NCI-H1694 treated with DMSO at 0.1 percent for 48 hours (cell line): ENCODE measurements at places on chromosomes 1 and 21.
A peak's percentile ranks its signal among the peaks of the same experiment; 100 is the strongest.

DNA sequence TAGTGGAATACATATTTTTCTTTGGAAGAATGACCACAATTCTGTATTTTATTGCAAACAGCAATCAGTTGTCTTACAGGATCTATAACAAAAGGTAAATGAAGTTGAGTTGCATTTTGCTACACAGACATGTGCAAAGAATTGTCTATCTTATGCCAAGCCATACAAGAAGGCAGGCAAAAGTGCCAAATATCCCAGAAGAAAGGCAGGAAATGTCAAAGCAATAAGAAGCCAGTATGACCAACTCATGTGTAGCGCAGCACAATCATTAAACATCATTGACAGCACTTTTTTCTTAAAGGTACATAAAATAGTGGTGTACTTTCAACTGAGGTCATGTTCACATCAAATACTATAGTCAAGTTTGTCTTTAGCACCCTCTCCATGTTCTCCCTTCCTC lies 42.7 kb downstream of the NIBAN1 start:
- no peak for DNase-seq

DNA sequence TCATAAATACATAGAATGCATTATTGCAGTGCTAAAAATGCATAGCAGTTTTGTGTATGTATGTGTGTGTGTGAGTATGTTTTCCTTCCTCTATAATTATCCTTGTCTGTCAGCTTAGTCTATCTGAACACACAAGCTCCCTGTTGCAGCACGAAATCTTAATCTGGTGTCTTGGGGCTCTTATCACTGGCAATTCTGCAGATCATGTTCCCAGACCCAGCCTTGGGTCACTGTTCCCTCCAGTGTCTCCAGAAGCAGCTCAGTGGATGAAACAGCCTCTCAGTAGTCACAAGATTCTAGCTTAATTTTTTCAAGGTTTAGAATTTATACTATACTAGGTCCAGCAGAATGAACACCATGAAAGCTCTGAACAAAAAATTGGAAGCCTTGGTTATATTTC lies 777.9 kb downstream of the MRPL39 start:
- no peak for DNase-seq

GRCh38 chr1:116737020-116737854 lies 17.0 kb upstream of the CD2 start:
- DNase-seq = peak; percentile 67

DNA sequence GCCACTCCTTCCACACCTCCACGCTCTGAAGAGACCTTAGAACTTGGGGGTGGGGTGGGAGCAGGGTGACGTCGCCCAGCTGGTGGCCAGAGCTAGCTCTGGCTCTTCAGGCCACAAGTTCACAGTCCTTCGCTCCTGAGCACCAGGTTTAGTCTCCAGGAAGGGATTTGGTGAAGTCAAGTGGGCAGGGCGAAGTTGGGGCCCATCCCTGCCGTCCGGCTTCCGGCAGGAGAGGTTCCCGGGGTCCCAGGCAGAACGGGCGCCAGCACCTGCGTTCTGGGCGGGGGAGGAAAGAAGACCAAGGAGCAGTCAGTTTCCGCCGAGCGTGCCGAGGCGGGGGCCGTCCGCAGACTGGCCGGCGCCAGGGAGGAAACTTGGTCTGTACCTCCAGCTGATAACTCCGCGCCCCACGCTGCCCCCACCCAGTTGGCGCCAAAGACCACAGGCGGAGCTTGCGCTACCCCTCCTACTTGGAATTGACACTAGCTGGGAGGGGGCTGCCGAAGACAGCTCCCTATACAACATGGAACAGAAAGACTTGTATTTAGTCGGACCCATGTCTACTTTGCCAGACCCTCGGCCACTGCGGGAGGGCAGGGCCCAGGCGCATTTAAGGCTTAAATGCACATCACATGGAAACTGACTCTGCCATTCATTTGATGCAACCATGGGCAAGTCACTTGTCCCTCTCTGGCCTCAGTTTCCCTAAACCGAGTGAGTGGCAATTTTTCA lies 995 bp downstream of the ID3 start:
- DNase-seq = no peak

DNA sequence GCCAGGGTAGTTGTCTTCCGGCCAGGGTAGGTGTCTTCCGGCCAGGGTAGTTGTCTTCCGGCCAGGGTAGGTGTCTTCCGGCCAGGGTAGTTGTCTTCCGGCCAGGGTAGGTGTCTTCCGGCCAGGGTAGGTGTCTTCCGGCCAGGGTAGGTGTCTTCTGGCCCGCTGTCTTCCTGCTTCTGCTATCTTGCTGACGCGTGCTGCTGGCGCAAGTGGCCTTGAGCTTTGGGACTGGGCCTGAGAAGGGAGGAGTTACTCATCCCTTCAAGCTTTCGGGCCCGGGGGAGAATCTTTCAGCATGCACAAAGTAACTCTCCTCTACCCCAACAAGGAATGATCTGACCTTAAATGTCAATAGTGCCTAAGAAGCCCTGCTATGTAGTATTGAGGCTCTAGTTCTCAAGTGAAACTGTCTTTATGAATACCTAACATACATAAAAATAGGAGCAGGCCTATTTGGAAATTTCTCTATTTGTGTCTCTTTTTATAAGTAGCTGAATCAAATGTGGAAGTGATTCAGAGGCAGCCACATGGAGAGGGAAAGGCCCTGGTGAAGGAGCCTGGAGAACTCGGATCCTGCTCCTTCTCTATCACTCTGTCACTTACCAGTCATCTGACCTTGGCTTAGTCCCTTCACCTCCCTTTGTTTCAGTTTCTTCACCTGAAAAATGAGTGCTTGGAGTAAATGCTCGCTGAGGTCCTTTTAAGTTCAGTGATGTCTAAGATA lies 65.6 kb downstream of the RGL1 start:
- no peak for DNase-seq

DNA sequence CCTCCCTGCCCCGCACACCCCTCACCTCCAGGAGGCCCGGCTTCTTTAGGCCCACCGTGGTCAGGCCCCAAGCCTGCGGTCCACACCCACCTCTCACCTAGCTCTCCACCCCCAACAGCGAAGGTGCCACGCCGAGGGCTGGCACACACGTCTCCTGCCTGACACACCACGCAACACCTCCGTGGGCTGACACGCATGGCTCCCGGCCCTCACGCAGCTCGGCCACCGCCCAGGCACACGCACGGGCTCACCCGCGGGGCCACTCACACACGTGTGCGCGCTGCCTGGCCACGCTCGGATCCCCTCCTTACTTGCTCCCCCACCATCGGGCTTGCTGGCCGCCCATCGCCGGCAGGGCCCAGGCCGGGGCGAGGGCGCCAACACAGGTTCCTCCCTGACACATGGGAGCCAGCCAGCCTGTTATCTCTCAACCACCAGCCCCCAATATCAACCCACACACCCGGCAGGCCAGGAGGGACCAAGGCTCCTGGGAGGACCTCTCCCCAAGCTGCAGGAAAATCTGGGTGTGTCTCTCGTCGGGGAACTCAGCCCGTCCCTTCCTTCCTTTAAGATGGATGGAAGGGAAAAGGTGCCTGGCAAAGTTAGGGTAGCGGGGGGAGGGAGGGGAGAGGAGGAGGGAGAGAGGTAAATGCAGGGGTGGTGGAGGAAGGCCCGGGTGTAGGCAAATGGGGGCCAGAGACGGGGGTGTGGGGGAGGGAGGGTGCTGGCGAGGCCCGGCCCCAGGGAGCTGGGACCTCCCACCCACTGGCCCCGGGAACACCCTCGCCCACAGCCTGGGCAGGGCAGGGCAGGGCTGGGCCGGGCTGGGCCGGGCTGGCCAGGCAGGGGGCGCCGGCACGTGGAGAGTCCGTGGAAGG lies 546 bp downstream of the ELOVL1 start:
- peak; percentile 33 for DNase-seq

DNA sequence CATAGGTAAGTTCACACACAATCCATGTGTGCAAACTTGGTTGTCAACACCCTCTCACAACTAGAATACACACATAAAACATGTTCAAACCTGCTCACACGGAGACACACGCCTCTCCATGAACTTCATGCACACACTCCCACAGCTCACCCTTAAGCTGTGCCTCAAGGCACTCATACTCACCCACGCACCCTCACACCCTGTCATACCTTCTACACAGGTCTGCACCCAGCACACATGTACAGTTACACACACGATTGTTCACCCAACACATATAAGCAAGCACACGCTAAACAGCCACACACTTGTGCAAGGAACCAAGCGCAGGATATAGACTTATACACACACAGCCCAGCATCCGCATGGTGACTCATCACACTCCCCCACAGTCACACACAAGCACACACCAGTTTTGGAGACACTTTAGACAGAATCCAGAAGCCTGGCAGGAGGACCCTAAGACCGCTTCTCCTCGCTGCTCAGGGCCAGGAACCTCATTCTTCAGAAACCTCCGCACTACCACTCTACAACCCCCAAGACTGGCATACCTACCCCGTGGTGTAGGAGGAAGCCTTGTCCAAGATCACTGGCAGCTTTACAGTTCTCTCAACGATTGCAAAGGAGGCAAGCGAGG lies 58.7 kb upstream of the ZC3H12A start:
- DNase-seq = no peak

- DNase-seq = no peak
These were observed 69.4 kb upstream of the TARDBP start for GRCh38 chr1:10943041-10943440.

DNA sequence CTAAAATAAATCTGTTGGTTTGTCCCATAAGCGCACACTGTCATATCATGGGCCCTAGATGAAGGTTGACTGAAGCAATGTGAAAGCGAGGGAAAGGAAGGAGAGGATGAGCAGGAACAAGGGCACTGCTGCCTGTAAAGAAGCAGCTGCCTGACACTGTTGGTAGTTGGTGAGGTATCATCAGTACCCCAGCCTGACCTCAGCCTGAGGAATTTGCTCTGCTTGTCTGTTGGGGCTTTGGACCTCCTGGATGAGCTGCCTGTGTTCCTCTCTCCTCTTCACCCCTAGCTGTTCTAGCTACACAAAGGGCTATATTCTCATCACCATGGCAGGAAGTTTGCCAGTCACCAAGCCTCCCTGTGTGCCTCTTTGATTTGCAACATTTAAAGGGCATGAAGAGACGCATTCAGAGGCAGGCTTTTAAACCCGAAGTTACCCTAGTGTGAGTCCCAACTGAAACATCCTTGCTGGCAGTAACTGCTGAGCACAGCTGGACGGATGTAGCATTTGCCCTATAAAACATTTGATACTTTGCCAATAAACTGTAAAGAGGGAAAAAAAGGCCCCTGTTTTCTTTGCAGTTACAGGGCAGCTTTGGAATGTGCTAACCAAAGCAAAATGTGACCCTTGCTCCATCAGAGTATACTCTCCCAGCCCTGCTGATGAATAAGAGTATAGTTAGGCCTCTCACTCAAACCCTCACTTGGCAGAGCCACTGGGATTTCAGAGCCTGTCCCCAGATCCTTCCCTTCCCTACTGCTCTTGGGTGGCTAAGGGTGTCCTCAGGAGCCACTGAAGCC lies 22.2 kb upstream of the SPATA6 start:
- peak; percentile 18 for DNase-seq

DNA sequence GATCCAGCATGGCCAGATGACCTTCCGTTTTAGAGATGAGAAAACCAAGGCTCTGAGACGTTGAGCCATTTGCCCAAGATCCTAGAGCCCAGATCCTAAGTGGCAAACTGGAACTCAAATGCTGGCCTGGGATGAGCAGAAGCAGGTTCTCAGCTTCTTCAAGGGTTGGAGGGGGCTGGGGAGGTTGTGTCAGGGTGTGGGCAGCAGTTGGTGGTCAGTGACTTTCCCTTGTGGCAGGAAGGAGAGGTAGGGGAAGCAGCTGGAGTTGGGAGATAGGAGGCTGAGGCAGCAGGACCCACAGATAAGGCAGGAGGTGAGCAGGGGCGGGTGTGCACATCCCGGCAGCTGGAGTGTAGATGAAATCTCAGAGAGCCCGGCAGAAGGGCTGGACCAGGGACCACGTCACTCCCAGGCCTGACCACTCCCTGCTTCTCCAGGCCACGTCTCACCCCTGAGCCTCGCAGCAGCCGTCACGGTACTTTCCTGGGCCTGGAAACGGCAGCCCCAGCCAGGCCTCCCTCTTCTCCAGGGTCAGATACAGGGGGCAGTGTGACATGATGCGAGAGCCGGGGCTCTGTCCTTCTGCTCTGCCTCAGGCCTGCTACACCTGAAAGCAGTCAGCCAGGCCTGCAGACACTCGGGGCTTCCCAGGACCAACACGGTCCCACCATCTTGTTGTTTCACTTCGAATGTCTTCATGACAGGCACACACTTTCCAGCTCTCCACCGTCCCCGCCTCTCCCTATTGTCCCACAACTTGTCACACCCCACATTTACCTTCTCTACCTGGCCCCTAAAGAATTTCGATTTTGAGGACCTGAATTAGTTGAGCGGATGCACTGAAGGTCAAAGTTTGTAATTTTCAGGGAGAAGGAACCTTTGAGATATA lies 11.5 kb upstream of the LAPTM5 start:
- DNase-seq = no peak

DNA sequence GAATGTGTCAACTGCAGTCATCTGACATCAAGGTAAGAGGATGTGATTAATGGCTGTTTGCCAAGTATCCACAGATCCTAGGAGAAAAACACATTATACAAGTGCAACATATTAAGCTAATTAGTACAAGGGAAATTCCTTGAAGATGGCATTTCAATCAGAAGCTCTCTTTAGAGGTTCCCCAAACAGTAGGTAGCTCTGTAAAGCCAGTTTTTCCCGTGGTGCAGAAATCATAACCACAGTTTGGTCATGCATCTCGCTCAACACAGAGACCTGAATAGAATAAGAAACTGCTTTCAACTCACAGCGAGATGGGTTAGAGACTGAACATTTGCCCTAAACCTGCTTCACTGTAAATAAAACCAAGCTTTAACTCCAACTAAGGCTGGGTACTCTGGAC lies 230.5 kb upstream of the CAMK1G start:
- no peak for DNase-seq

- DNase-seq = no peak
These were observed 414.3 kb upstream of the NR5A2 start for GRCh38 chr1:199612976-199613774.

DNA sequence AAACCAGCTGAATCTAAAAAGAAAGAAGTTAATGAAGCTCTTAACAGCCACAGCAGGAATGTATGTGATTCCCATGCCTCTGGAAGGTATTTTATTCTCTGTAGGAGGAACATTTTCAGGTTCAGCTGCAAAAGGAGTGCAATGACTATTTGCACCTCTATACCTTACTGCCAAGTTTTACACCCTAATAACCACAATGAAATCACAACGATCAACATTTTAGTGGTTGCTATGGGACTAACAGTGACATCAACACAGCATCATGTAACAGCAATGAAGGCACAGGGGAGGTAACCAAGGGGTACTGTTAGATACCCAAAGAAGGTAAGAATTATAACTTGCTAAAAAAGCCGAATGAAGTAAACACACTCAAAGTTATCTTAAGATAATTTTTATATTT lies 116.3 kb upstream of the HP1BP3 start:
- no peak for DNase-seq

DNA sequence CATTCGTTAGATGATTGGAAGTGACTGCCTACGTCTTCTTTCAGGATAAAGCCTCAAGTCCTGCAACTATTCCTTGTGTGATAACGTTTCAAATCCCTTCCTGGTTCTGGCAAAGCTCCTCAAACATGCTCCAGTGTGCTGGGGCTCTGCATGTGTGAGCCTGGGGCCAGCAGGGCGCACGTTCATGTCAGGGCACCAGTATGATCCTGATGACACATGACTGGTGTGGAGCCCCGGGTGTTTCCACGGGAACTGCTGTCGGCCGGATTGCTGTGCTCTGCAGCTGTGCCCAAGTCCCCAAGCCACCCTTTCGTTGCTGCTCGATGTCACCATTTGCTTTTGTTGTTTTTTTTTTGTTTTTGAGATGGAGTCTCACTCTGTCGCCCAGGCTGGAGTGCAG lies 21.3 kb downstream of the KRTAP10-1 start:
- no peak for DNase-seq
